Stimulated activated CD8-positive, alpha-beta memory T cell treated with anti-CD3 and anti-CD28 coated beads, Interleukin-15, amount 100 ng/mL, for 48 hours (primary cell): ENCODE measurements at places on chromosomes 4 and X.

GRCh38 chr4:82797405-82798111 is 1.0 kb downstream of the SCD5 start:
- no peak for DNase-seq

DNA sequence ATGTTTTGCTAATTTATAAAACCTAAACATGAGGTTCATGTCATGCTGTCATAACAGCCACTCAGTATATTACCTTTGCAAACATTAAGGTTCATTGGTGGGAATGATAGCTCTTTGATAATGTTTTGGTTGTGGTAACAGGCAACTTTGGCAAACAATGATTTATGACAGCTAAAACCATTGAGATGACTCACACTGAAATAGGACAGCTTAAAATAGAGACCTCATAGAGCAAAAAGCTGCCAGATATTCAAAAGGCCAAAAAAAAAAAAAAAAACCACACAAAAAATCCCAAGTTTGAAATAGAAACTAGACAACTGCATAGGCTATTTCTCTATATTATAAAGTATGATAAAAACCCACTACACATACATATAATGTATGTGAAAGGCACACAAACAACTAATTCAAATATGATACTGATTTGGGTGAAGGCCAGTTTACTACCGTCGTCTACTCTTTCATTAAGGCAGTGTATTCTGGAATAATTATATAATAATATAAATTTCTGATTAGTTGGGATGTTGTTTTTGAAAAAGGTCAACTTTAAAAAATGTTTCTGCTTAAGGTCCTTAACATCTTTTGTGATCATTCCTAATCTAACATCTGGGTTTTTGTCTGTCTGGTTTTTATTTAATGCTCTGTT is 646.0 kb upstream of the PITX2 start:
- no peak for DNase-seq

DNA sequence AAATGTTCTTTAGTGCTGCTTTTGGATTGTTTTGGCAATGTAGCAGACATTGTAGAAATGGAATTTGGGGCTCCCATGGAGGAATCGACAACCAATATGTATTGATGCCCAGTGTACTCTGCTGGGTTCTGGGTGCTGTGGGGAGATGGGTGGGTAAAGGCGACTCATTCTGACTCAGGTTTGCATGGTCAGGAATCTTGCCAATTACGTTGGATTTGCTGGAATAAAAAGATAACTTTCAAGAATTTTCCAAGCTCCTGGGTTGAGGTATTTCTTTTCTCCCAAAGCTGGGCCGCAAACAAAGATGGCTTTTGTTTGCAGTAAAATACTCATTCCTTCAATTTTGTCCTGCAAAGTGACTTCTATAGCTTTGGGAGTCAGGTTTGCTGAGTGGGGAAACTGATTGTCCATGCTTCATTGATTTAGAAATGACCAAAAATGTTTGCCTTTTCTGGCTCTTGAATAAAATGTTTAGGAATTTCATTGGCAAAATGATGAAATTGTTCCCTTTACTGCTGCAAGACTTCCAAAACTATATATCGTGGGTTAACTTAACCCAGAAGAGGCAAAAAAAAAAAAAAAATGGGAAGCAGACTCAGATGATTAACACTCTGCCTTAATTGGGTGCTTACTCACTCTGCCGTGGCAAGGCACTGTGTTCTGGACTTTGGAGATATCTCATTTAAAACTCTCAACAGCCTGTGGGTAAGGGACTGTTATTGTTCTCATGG is 57.0 kb downstream of the RTL9 start:
- DNase-seq = no peak

- no peak for DNase-seq
These were observed 260.7 kb downstream of the COL25A1 start for GRCh38 chr4:109041463-109042360.

DNA sequence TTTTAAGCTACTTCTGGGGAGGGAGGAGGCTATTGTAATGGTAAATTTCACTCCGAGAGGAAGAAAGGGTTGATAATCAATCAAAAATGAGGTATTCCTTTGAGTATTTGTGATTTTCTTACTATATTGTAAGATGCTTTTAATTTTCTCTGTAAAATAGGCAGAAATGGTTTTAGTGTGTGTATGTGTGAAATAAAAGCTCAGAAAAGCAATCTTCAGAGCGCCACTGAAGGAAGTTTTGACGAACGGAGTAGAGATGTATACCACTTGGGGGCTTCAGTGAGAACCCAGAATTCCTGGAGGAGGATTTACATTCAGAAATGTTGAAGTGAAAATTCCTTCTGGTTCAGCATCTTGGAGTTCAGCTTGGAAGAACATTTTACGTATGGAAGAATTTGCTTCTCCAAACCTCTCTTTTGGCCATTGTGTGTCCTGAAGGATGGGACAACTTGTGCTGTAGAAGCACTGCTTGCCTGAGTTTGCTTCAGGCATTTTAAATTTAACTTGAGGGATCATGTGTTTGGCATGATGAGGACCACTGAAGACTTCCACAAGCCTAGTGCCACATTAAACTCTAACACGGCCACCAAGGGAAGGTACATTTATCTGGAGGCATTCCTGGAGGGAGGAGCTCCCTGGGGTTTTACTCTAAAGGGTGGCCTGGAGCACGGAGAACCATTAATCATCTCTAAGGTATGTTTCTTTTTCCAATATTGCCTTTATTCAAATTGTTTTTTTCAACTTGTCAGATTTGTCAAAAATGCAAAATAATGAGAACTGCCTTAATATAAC is 695 bp downstream of the SHROOM3 start:
- no peak for DNase-seq

DNA sequence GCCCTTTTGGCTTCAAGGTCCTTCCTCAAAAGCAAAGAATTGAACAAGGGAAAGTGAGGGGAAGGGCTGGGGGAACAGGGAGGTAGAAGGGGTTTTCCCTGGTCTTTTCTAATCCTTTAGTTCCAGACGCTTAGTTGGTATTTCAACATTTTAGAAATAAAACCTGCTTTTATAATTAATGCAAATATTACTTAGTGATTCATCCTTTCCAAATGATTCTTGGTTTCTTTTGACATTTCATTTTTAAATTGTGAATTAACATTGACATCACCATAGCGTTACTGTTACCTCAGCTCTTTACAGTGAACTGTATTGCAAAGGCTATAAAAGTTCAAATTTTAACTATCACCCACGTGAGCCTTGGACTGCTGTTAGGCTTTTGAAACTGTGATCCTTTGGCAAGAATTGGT is 20.9 kb downstream of the NFKB1 start:
- DNase-seq = no peak

- DNase-seq = no peak
These were observed 201.3 kb upstream of the GNPDA2 start for GRCh38 chr4:44927399-44928380.

- no peak for DNase-seq
These were observed 67.9 kb upstream of the ARX start for GRCh38 chrX:25083661-25084060.

GRCh38 chr4:173181848-173182247 is 13.2 kb downstream of the GALNT7 start:
- DNase-seq = no peak

GRCh38 chrX:98409867-98410266 is 1526.2 kb downstream of the RPA4 start:
- DNase-seq = no peak

GRCh38 chr4:4677556-4678522 is 136.0 kb upstream of the STX18 start:
- no peak for DNase-seq

GRCh38 chr4:26215725-26216124 is 105.1 kb upstream of the RBPJ start:
- no peak for DNase-seq

DNA sequence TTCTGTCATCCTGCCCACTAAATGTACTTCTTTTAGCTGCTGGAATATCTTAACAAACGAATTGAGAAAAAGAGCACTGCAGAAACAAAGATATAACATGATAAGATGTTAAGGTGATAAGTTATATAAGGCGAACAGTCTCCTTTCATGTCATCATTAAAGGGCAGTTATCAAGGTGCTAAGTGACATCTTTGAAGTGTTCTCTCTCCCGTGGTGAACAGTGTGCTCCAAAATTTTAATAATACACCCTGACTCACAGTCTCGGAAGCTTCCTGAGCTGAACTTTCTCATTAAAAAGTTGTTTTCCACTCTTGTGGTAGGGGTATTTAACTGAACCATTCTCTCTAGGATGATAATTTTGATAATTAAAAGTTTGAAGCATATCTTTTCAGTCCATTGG is 61.6 kb downstream of the PLS3 start:
- DNase-seq = no peak

DNA sequence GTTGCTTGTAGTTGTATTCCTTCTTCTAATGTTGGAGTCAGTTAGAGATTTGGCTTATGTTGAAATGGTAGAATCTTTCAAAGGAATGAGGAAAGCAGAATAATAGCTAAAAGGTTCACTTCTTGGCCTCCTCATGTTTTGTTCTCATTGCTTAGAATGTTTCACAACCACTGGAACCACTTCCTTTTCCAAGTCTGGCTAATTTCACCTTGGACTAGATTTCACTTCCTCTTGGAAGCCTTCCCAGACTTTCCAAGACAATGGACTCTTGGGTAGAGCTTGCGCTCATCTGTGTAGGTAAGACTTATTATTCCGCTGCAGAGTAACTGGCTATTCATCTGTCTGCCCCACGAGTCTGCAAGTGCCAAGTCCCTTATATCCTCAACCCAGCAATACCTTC is 8.3 kb downstream of the SPATA18 start:
- no peak for DNase-seq

DNA sequence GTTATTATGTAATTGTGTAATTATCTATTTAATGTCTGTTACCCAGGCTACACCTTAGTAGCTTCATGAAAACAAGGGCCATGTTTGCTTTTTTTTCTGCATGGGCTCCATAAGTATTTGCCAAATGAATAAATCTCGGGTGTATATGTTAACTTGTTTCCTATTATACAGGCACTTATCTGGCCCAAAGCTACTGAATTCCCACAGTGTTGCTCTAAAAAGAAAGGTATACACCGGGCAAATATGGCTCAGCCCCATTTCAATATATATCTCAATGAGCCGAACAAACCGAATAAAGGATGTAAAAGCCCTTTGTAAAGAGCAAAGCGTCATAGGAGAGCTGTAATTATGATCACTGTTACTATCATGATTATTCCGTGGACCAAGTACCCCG is 767 bp downstream of the PAQR3 start:
- no peak for DNase-seq

DNA sequence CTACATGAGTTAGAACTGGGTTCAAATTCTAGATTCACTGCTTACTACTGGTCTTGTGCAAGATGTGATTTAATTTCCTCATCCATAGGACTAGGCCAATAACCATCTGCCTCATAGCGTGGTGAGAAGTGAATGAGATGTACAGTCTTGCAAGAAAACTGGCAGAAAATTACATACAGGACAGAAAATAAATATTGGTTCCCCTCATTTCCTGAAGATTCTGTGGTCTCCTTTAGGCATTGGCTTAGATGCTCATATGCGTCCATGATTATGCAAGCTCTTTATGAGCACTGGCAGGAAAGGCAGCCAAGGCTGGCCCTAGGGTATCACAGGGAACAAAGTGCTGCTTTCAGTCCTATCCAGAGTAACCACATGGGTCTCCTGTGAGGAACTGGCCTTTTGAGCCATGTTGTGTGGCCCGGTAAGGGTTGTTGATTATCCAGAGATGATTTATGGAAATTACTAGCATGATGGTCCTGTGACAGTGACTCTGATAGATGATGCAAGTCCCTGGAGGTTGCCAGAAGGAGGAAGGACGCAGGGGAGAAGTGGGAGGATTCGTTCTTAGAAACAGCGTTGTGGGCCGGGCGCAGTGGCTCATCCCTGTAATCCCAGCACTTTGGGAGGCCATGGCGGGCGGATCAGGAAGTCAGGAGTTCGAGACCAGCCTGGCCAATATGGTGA is 9.9 kb upstream of the MOB1B start:
- no peak for DNase-seq

DNA sequence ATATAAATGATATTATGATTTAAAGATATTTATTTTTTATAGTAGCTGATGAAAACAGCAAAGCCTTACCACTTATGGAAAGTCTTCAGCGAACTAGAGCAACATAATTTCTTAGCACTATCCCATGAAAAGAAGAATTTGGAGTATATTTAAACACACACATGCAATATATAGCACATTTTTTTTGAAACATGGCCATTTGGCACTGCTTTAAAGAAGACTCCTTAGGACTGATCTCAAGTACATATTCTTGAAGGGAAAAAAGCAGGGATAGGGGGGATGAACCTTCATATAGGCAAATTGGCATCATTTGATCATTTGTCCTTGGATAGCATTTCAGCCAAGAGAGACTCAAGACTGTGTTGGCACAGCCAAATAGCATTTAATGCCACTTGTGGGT is 193.3 kb downstream of the ANKRD50 start:
- no peak for DNase-seq

GRCh38 chrX:130084631-130085237 is 25.6 kb downstream of the ELF4 start:
- no peak for DNase-seq

GRCh38 chr4:3044870-3045819 is 29.2 kb downstream of the HTT-AS start:
- DNase-seq = peak; percentile 67

DNA sequence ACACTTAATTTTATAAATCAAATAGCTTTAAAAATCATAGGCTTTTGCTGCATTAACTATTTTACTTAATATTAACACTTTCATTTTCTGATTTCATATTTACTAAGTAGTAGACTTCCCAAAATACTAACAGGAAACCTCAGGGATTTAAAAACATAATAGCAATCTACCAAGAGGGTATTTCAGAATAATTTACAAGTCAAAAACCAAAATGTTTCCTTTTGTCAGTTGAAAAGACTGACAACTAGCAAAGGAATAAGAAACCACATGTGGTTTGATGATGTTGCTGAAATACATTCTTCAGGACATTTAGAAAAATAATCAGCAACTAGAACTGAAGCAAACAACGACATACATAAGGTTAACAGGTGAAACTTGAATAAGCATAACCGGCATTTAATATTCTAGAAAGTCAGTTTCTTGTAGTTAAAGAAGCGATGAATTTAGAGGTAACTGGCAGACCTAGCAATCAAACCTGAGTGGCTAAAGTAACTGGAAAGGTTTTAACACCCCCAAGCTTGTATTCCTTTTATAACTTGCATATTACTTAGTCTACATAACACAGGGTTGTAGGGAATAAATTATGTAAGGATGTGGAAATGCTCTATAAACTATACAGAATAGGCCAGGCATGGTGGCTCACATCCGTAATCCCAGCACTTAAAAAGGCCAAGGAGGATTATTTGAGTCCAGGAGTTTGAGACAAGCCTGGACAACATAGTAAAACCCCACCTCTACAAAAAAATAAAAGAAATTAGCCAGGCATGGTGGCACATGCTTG is 40.0 kb downstream of the DHX15 start:
- no peak for DNase-seq

DNA sequence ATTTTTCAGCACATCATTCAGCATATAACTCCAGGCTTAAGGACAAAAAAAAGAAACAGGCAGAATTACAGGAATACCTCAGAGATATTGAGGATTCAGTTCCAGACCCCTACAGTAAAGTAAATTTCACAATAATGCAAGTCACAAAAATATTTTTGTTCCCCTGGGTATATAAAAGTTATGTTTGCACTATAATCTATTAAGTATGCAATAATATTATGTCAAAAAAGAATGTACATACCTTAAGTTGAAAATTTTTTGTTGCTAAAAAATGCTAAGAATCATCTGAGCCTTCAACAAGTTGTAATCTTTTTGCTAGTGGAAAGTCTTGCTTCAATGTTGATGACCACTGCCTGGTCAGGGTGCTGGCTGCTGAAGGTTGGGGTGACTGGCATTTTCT is 2532.5 kb downstream of the ARAP2 start:
- no peak for DNase-seq
